ENCODE measurements at places on chromosomes 2 and 18.
A peak's percentile ranks its signal among the peaks of the same experiment; 100 is the strongest.

- no peak for DNase-seq
These were observed 662.6 kb upstream of the ACVR2A start for GRCh38 chr2:147182260-147182659.

GRCh38 chr2:60483401-60483800, 70.1 kb downstream of the BCL11A start:
- DNase-seq = peak; percentile 80

DNA sequence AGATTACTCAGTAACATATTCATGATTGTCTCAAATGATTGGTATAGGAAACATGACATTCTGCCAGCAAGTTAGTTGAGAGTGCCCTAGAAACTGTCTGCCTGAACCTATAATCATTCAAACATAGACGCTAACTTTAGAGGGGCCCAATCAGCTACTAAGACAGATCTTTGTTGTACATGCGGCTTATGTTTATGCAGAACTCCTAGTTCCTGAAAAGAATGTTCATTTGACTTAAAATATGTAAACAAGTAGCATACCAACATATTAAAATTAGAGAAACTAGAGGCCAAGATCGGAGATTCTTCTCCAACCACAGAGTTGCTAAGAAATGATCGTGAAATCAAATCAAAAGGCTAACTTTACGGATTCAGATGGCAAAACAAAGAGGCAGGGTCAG, 4.2 kb upstream of the METAP1D start:
- DNase-seq = peak; percentile 33

GRCh38 chr2:72738096-72738495, 87.7 kb downstream of the EXOC6B start:
- DNase-seq = peak; percentile 73

DNA sequence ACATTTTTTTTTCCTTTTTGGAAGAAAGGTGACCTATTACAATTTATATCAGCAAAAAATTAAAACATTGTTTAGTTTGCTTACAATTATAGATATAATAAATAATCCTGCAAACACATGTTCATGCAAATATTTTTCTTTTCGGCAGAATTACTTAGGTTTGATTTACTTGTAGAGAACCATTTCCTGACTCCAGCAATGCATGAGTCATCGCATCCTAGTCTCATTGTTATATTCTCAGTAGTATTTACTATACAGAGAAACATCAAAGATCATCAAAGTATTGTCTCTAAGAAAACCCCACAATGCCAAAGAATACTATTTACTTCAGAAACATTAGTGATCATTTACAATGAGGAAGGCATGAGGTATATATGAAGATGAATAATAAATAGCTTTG, 40.4 kb upstream of the MTIF2 start:
- peak; percentile 80 for DNase-seq

GRCh38 chr2:62713837-62714236, 8.3 kb downstream of the EHBP1 start:
- peak; percentile 28 for DNase-seq

DNA sequence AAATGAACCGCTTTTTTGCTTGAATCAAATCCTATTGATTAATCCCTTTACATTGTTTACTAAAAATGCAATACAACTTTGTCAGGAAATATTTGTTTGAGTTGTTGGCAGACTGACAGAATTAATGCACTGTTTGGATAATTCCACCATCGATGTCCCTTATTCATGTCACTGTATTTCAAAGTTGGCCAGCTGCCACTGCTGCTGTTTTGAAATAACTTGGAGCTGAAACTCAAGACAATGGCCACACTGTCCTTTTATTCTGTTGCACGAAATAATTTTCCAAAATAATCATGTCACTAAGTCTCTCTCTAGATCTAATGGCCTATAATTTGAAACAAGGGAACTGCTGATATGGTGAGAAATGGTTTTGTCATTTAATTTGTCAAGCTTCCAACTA, 55.2 kb upstream of the PAX3 start:
- no peak for DNase-seq

DNA sequence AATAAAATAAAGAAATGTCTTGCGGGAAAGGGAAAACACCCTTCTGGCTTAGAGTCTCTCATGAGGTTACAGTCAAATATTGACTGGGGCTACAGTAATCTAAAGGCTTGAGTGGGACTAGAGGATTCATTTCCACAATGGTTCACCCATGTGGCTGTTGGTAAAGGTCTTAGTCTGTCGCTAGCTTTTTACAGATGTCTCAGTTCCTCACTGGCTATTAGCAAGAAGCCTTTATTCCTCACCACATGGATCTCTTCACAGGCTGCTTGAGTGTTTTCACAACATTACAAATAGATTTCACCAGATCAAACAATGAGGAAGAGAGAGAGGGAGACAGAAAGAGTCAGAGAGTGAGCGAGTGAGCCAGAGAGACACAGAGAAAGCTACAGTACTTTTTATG, 8.3 kb upstream of the ZC3H15 start:
- no peak for DNase-seq

GRCh38 chr2:46770622-46771021, 145.0 kb downstream of the MCFD2 start:
- peak; percentile 96 for DNase-seq

GRCh38 chr2:236162882-236163470, 5.2 kb downstream of the GBX2 start:
- no peak for DNase-seq

DNA sequence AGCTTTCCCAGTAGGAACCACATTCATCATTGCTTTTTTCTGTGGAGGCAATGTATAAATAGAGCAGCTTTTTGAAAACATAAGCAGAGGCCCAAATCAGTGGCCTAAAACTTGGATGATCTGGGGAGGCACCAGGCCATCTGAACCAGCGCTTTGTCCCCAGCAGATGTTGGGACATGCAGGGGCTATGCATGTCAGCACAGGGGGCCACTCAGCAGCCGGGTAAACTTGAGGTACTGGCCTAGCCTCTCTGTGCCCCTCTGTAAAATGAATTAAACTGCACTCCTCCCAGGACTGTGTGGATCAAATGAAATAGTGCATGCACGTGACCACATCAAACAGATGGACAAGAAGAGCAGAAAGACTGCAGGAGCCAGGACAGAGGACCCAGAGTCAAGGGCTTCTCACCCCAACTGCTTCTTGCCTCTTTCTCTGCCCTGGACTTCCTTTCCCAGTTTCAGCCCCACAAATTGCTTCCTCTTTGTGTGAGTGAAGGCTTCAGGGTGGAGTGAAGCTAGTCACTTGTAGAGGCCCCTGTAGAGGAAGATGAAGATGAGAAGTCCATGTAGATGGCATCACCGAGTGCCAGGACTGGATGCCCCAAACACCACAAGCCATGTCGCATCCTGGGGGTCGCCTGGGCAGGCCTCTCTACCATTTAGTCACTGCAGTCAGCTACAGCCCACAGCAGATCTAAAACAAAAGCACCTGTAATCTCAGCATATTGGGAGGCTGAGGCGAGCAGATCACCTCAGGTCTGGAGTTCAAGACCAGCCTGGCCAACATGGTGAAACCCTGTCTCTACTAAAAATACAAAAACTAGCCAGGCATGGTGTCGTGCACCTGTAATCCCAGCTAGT, 53.2 kb downstream of the IMPA2 start:
- DNase-seq = no peak

DNA sequence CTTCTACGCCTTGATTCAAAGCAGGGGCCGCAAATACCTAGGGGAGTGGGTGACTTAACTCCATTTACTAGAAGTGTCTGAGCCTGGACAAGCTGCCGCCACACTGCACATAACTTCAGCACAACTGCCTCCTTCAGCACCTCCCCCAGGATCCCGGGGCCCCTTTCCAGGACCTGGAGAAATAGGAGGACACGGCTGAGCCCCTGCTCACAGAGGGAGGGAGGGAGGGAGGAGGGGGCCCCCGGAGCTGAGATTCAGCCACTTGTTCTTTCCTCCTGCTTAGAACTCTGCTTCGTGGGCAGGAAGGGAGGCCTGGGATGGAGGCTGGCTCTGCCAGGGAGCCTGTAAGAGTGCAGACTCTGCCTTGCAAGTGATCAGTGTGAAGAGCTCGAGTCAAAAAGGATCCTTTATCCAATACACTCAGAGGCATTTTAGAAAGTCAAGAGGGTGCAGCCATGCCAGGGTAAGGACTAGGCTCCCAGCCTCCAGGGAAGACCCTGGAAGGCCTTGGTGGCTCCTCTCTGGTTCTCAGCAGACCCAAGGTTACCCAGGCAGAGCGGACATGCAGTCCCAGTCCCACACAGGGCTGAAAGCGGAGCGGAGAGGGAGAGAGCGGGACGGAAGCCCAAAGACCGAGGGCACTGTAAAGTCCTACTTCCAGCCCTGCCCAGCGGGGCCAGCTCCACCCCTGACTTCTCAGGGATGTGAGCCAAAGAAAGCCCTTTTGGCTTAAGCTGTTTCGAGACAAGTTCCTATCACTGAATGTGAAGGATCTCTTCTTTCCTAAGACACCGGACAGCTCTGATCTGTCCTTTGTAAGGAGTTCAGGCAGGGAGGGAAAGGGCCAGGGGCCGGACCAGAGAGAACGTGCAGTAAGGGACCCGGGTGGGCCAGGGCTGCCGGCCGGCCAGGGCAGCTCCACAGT, 8.6 kb upstream of the ARMC9 start:
- no peak for DNase-seq

- no peak for DNase-seq
These were observed 205.4 kb downstream of the KLHL29 start for GRCh38 chr2:23590241-23590869.

DNA sequence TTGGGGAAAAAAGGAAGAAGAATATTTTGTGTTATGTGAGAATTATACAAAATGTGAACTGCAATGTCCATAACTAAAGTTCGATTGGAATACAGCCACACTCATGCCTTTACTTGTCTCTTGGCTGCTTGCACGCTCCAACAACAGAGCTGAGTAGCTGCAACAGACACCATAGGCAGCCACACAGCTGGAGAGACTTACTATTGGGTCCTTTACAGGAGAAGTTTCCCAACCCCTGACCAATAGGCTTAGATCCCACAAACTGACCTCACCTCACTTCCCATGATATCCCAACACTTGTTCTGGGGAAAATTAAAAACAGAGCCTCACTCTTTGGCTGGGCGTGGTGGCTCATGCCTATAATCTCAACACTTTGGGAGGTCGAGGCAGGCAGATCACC, 213.8 kb downstream of the SH3BP4 start:
- no peak for DNase-seq

DNA sequence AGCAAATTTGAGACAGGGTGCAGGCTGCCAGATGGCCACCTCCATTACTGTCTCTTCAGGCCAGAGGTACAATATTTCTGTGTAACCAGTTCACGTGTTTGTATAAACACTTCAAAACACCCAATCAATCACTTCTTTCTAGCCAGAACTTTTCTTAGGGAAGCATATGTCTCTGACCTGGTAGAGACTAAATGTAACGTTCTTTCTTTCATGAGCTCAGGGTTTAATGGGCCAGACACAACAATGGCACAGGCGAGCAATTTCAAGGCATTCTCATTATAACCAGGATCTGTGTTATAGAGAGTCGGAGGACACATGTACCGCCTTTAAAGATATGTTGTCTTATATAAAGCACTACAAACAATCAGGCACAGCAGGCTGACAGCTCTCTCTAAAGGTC, 1846.4 kb upstream of the PIK3C3 start:
- DNase-seq = no peak

DNA sequence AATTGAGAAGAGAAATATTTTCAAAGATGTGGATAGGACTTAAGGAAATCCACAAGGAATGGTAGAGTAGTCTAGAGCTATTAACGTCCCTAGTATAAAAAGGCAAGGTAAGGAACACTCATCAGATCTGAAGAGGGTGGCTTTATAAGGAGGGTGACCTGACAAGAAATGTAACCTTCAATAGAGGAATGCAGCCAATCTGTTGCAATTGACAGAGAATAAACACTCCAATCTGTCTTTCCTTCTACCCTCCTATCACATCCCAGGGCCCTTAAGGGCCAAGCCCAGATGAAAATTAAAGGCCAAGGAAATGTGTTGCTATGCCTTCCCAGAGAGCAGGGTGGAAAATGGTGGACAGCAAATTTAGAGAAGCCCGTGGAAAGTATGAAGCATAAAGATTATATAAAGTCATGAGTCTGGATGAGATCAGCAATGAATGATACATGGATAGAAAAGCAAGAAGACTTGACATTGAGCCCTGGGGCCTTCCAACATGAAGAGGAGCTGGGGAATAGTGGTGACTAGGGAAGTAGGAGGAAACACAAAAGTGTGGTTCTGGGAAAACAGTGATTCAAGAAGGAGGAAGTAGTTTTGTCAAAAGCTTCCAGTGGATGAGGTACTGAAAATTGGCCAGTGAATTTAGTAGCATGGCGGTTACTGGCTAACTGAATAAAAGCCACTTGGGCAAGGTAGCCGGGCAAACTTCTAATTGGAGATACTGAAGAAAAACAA, 270.6 kb upstream of the TANK start:
- DNase-seq = no peak

GRCh38 chr2:215063526-215063925, 74.9 kb downstream of the ABCA12 start:
- DNase-seq = no peak
